Activated naive CD8-positive, alpha-beta T cell treated with anti-CD3 and anti-CD28 coated beads for 36 hours (primary cell): ENCODE measurements at places on chromosomes 3 and 15.

GRCh38 chr3:42302924-42303634 lies 37.1 kb upstream of the CCK start:
- DNase-seq = no peak

DNA sequence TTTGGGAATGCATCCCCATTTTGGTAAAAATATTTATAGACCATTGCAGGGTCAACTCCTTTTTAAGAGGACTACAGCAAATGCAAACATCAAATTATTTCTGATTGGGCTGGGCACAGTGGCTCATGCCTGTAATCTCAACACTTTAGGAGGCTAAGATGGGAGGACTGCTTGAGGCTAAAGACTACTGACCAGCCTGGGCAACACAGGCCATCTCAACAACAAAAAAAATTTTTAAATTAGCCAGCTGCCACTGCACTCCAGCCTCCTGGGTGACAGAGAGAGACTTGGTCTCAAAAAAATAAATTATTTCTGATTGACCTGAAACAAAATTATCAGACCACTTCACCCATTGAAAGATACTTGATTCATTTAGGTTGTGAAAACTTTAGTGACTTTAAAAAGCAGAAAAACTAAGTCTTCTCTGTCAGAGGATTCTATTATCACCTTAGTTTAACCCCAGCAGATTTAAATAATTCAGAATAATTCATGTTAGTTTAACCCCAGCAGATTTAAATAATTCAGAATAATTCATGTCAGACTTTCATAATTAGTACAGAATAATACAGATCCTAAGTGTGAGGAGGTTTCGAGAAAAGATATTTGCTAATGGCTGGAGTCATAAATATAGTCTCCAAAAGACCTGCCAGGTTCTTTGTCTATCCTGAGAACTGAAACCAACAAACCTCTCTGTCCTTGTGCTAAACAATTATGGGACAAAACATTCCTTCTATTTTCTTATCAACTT lies 183.6 kb upstream of the STT3B start:
- DNase-seq = no peak

DNA sequence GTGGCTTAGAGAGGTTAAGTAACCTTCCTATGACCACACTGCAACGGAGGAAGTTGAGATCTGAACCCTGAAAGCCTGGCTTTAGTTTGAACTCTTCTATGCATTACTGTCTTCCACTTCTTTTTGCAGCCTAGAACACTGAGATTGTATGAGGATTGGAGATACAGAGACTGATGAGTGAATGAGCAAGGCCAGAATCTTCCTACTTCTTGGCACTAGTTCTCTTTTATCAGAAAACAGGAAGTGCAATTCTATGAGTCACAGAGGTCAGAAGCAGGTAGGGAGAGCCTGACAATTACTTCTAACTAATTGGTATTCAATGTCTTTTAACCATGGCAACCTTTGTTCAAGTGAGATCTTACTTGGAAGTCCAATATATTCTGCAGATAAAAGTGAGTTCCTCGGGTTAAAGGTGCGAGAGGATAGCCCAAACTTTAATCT lies 219.0 kb downstream of the SHQ1 start:
- DNase-seq = no peak

GRCh38 chr3:115551016-115551415 lies 72.3 kb upstream of the GAP43 start:
- no peak for DNase-seq

GRCh38 chr15:20671675-20672074 lies 130.1 kb upstream of the GOLGA6L6 start:
- no peak for DNase-seq

- DNase-seq = no peak
These were observed 307.2 kb upstream of the TRIM42 start for GRCh38 chr3:140370686-140371085.

GRCh38 chr3:52231502-52232278 lies 6.2 kb upstream of the TLR9 start:
- peak; percentile 88 for DNase-seq

DNA sequence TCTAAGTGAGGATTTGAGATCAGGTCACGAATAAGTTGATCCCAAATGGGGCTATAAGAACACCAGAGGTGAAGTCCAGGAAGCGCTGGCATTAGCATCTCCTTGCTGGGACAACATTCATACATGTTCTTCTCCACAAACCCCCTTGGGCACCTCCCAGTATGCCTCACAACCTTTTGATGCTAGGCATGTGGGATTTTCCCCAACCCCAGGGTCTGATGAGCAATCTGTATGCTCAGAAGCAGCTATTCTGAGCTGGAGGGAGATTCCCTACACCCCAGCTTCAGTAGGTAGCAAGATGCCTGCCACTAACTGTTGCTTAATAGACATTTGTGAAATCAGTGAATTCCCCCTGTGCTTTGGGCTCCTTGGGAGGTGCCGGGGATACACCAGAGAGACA lies 32.2 kb downstream of the SLC6A11 start:
- DNase-seq = peak; percentile 23

GRCh38 chr3:98038286-98038685 lies 3.2 kb upstream of the GABRR3 start:
- DNase-seq = no peak

- DNase-seq = no peak
These were observed 108.4 kb upstream of the VEPH1 start for GRCh38 chr3:157611536-157612076.

- no peak for DNase-seq
These were observed 109.3 kb downstream of the KCNMB2 start for GRCh38 chr3:178645503-178645902.

DNA sequence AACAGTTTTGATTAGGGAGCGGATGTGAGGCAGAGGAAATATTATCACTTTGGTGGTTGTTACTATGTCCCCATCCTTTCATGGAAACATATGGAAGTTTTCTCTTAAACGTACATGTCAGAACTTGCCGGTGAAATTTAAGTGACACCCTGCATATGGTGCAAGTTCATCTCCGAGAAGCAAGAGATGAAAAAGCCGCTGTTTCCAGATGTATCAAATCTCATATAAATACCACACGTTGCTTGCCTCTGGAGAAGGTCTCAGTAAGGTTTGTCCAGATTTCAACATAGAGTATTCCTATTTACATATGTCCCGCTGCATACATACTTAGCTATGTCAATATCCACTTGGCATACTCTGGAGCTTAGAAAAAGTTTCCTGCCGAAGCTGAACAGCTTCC lies 172.2 kb upstream of the ICE2 start:
- DNase-seq = no peak

DNA sequence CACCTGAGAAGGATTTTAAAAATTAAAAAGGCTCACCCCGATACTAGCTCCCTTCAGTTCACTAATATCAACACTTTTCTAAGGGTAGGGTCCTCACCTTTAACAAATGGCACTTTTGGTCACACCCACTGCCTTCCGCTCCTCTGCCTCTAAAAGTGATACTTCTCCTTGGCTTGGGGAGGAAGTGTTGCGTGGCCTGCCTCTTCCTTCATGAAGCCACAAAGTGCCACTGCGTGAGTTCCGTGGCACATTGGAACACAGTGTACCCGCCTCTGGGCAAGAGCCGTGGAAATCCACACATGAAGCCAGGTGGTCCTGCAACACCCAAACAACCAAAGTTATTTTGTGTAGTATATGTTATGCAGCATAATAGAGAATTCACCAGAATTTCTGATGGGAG lies 3.9 kb downstream of the B4GALT4 start:
- no peak for DNase-seq

DNA sequence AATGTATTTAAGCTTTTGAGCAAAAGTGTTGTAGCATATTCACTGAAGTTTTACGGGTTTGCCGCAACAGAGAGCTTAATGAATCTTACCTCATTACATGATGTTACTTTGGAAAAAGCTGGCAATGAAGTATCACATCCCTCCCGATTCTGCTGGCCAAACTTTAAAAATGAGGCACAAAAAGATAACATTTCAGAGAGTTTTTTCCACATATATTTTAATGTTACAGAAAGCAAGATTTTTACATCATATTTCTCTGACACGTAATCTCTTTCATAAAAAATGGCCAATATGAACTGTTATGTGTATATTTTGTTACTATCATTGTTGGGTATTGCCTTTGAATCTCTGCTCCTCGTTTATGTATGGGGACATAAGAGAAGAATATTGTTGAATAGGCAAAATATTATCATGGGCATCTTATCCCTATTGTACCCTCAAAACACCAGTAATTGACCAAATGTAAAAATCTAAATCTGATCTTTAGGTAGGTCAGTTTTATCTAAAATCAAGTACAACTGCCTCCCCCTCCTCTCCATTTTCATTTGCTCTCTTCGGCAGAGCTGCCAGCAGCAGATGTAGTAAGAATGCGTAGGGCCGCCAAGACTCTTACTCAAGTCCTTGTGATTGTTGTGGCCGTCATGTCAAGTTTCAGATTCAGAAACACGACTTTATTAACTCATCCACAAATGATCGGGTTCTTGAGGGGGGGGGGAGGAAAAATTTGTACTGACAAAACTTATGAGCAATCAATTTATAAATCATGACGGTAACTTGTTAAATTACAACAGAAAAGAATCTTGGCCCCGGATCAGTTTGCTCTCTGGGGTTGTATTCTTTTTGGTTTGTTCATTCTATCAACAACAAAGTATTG lies 106.7 kb upstream of the THRB start:
- no peak for DNase-seq

- DNase-seq = no peak
These were observed 233.5 kb upstream of the ST8SIA2 start for GRCh38 chr15:92159906-92160841.

- DNase-seq = peak; percentile 46
These were observed 59.7 kb downstream of the RAP2B start for GRCh38 chr3:153221748-153222162.

DNA sequence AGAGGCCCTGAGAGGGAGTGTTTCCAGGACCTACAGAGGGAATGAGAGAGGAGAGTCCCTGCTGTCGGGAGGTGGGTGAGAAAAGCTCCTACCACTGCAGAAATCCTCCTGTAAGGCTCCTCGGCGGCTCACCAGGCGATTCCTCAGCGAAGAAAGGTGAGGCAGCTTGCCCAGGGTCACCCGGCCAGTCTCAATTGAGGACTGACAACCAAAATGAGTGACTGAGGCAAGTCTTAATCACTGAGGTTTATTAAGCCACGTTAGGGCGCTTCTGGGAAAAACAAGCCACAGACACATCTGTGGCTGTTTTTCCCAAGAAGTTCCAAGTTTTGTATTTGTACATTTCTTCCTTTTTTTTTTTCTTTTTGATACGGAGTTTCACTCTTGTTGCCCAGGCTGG lies 48.5 kb downstream of the ZDHHC19 start:
- no peak for DNase-seq

- DNase-seq = no peak
These were observed 124.3 kb downstream of the TIGIT start for GRCh38 chr3:114418107-114418506.

- no peak for DNase-seq
These were observed 5.2 kb upstream of the HHATL start for GRCh38 chr3:42707620-42708355.

GRCh38 chr3:62178032-62178431 lies 195.3 kb downstream of the FEZF2 start:
- DNase-seq = no peak

- no peak for DNase-seq
These were observed 21.0 kb downstream of the CRABP1 start for GRCh38 chr15:78360958-78361718.

GRCh38 chr3:79016587-79017376 lies 751.0 kb downstream of the ROBO1 start:
- DNase-seq = no peak

DNA sequence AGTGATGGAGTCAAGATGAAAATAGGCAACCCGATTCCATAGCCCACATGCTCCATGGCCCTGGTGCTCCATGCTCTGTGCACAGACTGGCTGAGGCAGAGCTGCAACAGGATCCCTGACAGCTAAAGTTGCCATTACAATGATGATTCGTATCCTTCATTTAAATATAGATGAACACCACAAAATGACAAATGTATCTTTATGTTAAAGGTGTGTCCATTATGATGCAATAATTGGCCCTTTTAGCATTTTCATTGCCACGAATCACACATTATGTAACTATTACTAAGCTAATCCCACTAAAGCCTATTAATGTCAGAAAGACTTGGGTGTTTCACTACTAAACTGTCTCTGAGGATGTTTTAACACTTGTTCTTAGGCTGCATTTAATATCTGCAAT lies 270.2 kb upstream of the THBS1 start:
- DNase-seq = no peak

- no peak for DNase-seq
These were observed 13.1 kb downstream of the SLC6A6 start for GRCh38 chr3:14415501-14415900.

GRCh38 chr3:20225769-20226168 lies 39.8 kb upstream of the SGO1 start:
- DNase-seq = no peak

DNA sequence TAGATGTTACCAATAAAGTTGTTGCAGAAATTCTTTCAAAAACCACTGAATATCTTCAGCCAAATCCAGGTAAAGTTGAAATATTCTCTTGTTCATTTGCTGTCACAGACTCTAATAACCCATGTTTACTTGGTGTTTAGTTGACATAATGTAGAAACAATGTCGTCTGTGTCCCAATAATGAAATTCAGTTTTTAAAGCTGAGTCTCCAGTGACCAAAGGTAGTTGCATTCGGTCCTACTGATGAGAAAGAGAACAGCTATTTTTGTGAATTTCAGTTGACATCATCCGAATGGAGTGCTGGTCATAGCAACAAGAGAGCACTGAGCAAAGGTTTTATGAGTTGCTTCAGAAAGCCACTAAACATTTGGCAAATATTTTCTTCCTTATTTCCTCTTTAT lies 88.8 kb upstream of the ADAMTSL3 start:
- no peak for DNase-seq

DNA sequence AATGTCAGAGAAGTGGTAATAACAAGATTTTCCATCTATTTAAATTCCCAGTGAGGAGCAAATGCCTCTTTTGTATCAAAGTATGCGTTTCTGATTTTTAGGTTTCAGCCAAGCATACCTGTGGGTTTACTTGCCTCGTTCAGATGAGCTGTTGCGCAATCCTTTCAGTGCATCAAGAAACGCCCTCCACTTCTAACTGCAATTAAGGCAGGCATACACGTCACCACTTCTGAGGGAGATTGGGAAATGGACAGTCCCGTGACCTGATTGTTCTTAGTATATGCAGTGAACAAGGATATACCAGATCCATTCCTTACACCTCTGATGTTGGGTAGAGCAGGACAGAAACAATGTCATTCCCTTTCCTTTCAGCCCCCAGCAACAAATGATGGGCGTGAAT lies 219.0 kb downstream of the ITPR1 start:
- DNase-seq = no peak

GRCh38 chr3:105473521-105474223 lies 107.0 kb downstream of the ALCAM start:
- no peak for DNase-seq

DNA sequence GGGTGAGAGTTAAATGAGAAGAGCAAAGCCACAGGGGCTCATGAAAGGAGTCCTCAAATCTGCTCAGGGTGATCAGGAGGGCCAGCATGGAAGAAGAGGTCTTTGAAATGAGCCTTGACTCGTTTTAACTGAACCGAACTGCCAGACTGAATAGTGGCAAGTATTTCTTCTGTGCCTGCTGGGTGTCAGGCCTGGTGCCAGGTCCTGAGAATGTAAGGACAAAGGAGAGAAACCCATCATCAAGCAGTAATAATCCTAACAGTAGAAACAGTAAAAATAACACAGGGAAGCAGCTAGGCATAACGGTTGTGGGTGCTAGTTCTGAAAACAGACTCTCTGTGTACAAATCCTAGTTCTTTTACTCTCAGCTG lies 40.4 kb upstream of the SMAD3 start:
- DNase-seq = no peak
